ENCODE measurements at places on chromosomes 7 and 10.
A peak's percentile ranks its signal among the peaks of the same experiment; 100 is the strongest.

DNA sequence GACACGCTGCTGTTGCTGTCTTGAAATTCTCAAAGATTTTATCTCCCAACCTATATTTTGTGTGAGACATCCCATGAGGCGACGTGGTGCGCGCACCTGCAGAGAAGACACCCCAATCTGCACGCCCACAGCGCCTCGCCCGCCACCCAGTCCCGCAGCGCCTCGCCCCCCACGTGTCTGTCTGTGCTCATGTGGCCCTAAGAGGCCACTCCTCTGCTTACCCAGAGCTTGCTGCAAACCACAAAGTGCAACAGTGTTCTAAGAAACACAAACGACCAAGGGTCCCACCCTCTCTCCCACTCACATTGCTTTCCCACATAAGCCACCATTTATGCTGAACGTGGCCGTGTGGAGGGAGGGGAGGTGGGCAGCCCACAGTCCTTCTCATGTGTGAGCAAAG lies 287.2 kb downstream of the PTPRN2 start:
- no peak for DNase-seq

- DNase-seq = no peak
Observed at GRCh38 chr7:21651697-21652096, 108.9 kb downstream of the DNAH11 start.

DNA sequence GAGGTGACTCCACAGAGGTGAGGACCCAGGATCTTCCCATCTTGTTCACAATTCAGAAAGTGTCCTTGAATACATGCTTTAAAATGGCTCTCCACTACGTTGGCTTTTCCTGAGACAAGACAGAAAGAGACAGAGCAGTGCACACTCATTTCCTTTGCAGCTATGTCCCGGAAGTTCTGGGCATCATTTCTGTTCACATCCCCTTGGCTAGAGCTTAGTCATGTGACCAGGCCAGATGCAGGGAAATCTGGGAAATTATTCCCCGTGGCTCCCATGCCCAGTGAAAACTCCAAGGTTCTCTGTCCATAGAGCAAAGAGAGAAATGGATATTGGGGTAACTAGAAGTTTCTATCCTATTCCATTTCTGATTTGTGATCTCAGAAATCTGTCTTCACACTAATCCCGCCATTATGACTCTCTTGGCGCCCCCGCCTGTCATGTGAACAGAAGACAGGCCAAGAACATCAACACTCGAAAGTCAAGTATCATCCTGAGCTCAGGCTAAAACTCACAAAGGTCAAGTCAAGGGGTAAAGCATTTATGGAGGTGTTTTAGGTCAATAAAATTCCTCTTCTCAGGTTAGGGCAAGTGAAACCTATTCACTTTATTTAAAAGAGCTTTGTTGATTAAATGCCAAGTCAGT lies 251.4 kb upstream of the HABP2 start:
- no peak for DNase-seq

GRCh38 chr7:79461660-79462059 lies 8.2 kb upstream of the MAGI2 start:
- DNase-seq = no peak

DNA sequence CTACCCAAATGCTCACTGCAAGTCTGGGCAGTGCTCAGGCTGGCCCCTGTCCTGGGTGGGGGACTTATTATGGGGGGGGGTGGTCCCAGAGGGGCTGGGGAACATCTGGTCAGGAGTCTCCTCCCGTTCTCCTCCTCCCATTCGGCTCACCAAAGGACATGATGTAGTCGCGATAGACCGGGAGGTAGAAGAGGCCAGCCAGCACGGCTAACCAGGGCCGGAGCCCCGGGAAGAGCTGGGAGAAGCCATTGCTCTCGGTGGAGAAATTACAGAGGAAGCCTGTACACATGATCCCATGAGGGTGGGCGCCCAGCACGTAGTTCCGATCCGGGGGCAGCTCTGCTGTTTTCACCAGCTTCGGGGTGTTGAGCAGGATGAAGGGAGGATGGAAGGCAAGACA lies 2.4 kb downstream of the MOGAT3 start:
- DNase-seq = no peak

DNA sequence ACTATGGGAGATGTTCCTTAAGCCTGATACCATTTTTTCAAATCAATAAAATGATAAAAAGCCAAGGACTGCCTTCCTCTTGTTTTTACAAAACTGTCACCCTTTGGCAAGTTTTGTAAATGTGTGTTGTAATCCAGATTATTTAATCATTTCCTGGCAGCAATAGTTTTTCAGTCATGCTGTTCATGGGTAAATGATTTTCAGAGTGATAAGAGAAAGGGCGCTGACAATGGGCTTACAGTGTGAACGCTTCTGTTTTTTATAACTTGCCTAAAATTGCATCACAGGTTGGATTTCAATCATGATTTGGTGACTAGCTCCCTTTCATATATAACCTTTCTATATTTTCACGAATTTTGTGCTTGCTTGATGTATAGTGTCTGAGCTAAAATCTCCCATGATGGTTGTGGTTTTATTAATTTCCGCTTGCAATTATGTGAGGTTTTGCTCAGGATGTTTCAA lies 19.0 kb upstream of the DMBT1 start:
- DNase-seq = no peak

DNA sequence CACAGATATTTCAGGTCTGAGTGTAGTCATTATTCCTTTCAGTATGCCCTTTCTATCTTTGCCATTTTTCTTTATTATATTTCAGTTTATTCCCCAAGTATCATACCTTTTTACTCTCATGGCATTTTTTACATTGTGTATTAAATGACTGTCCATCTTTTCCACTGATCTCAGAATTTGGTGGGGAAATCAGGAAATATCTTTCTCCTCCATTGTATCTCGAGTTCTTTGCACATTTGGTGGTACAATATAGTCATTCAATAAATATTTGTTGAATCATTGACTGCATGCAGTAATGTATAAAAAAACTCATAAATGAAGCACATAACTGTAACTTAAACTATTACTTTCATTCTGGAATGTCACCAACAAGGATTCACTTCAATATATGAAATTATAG lies 354.7 kb downstream of the HGF start:
- no peak for DNase-seq

- DNase-seq = no peak
Observed at GRCh38 chr7:130022623-130023175, 28.5 kb downstream of the ZC3HC1 start.

GRCh38 chr10:5977471-5978229 lies at the start of gene IL15RA:
Gene IL15RA, minus strand, starts transcription at chr10:5977543. Its CDS starts 51 bp downstream, at chr10:5977492.
- peak; percentile 88 for DNase-seq

GRCh38 chr10:111137007-111137406 lies 60.2 kb downstream of the ADRA2A start:
- DNase-seq = no peak

- DNase-seq = no peak
Observed at GRCh38 chr7:102208826-102209225, 77.8 kb upstream of the SH2B2 start.

DNA sequence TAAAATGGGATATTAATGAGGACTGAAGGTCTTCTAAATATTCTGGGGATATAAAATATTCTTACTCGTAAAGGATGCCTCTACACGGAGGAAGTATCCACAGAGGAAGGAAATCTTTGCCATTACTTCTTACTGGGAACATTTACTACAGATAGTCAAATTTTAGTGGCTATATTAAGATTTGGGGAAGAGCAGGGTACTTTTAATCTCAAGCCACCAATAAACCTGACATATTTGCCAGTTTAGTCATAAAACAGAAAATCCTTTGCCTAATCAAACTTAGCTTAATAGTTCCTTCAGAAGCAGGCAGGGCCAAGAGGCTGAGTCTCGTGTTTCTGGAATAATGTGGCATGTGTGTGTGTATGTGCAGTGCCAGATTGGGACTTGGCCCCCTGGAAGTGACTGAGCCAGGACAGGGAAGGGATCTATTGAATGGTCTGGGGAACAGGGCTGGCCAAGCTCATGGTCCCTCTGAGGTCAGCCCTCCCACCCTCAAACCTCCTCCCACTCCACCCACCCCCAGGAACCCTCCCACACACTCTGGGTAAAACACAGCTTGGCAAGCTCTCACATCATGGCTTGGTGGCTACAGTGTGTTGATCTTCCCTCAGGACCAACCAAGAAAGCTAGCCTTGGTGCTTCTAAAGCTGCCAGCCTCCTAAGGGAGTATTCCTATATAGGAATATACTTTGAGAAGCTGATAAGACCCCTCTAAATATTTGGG lies 1.6 kb upstream of the PIK3CG start:
- no peak for DNase-seq

DNA sequence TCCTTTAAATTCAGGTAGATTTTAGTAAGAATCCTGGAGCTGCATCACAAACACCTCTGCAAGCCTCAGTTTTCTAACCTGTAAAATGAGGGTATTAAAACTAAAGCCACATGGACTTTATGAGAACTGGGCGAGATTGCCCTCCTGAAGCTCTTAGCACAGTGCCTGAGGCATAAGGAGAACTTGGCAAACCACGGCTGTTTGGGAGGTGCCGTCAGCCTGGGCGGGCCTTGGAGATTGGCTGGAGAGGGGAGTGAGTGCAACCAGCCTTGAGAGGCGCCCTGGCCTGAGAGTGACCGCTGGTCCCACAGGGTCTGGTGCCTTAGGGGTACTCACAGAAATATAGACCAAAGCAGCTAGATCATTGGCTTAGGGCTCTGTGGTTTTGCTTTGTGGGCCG lies 5.4 kb upstream of the TNS3 start:
- DNase-seq = peak; percentile 79

- no peak for DNase-seq
Observed at GRCh38 chr7:95411036-95411435, 14.9 kb upstream of the PON3 start.

- DNase-seq = no peak
Observed at GRCh38 chr10:100811261-100811660, 65.9 kb downstream of the PAX2 start.

DNA sequence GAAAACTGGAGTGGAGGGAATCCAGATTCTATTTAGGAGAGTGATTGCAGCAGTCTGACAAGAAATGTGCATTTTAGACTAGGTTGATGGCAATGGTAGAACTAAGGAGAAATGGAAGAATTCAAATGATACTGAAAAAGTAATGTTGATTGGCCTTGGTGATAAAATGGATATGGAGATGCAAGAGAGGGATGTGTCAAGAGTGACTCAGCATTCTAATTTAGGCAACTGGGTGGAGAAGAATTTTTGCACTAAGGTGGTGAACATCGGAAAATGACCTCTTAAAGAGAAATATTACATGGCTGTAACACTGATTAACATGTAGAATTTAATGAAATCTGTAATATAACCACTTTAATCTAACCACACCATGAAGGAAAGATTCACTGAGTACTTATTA lies 806.5 kb downstream of the PHTF2 start:
- no peak for DNase-seq

DNA sequence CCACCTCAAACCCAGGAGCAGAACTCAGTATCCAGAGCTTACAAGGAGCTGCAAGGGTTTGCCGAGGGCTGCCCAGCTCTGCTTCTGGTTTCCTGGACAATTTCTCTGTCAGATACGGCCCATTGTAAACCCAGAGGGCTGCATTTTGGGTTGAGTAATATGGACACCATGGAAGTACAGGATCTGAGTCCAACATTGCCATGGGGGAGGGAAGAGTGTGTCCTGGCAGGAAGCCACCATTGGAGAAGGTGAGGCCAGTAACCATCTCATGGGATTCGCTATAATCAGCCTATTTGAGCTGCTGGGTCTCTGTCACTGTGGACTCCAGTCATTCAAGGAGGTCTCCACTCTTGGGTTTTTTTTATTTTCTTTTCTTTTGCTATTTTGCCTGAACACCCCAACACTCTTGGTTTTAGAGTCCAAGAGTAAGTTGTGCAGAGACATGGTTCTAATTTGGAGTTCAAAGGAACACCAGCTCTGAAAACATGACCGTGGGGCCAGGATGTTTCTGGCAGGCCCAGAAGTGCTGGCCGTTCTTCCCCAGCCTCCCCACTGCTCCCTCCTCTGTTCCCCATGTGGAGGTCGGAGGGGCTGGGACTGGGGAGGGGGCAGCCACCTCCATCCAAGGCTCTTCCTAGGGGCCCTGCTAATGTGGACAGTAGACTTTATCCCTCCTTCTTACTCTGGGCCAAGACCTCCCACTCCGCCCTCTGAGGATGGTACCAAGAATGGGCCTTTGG lies 46.2 kb downstream of the CHST3 start:
- no peak for DNase-seq

GRCh38 chr10:36574207-36574606 lies 551.2 kb upstream of the ANKRD30A start:
- DNase-seq = no peak

DNA sequence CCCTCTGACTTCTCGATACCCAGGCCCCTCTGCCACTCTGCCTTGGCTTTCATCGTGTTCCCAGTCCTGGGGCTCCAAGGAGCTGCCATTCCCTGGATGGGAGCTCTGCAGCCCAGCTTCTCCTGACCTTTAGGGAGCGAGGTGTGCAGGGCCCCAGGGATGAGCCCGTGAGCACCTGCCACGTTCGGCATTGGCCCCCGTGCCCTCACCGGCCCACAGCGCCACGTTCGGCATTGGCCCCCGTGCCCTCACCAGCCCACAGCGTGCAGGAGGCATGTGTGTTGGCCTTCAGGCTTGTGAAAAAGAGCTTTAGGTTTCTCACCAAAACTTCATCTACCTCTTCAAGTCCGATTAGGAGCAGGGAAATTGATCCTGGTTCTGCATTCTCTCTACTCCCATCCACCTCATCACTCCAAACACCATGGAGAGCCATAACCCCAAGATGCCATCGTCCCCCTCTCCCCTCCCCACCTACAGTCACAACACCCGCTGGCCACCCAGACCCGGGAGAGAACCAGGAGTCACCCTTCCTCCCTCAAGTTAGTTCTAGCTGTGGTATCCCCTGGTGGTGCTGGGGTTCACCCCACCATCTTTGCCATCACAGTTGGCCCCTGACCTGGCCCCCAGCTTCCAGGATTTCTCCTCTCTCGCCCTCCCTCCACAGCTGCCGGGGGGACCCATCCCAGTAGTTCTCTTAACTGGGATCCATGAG lies 119.4 kb upstream of the NPS start:
- no peak for DNase-seq

DNA sequence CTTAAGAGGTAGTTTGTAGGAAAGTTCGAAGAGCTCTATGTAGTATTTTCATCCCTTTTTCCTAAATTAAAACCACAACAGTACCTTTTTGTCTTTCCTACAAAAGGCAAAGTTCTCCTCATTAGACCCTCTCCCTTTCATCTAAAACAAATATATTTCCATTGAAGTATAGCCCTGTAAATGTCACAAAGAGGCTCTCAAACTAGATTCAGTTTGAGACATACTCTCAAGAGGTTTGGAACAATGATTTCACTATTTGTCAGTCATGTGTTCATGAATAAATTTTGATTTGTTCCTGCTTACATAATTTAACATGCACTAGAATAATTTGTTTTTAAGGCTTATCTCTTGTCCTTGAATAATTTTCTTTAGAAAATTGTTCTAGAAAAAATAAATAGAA lies 12.2 kb downstream of the TAS2R16 start:
- no peak for DNase-seq
